T-helper 17 cell (primary cell): ENCODE measurements at places on chromosomes 3 and 15. TPM values are rescaled to one million over a fixed set of nuclear protein-coding genes. Genes with fewer than 3 reads are reported as not detected.

GRCh38 chr3:49165771-49166751 is at the start of gene CCDC71:
CCDC71 (minus strand) TSS chr3:49166331; CDS start chr3:49164208, 2,123 bp downstream.
- peak; percentile 56 for DNase-seq
- peaks cover 20% of the 10 kb centered on the region for H3K4me1 ChIP-seq
- H3K36me3 ChIP-seq, result no peaks in the 10 kb centered on the region
- H3K4me3 ChIP-seq, result peak within 1 kb of the TSS; percentile 96

GRCh38 chr3:159765030-159765859 is 223.4 kb upstream of the IL12A start:
- peaks cover 4% of the 10 kb centered on the region for H3K4me1 ChIP-seq
- no peak for DNase-seq
- peaks cover 67% of the 10 kb centered on the region for H3K27me3 ChIP-seq
- H3K36me3 ChIP-seq, result peaks cover 2% of the 10 kb centered on the region
- peak overlapping the region; percentile 60 for H3K4me3 ChIP-seq
- H3K27ac ChIP-seq, result no peak overlapping the region

- H3K4me1 ChIP-seq, result no peaks in the 10 kb centered on the region
- H3K4me3 ChIP-seq, result no peak overlapping the region
- H3K36me3 ChIP-seq, result no peaks in the 10 kb centered on the region
- H3K27me3 ChIP-seq, result peaks cover 10% of the 10 kb centered on the region
- no peak overlapping the region for H3K27ac ChIP-seq
Observed at GRCh38 chr3:149596134-149596770, 61.6 kb downstream of the WWTR1 start.

DNA sequence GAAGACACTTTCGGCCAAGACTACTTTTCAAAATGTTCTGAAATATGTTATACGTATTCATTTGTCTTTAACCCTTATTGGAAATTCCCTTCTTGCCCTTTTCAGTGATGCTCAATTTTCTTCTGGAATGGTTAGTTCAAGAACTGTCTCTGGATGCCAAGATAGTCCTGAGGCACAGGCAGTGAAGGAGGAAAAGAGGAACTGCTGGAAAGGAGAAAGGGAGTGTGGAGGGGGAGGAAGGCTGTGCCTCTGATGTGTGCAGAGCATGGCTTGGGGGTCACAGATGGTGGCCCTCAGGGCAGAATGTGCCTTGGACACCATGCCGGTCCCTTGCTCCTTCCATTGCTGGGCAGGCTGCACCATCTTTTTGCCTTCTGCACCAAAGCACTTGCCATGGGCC is 73.7 kb downstream of the CEP63 start:
- no peaks in the 10 kb centered on the region for H3K4me1 ChIP-seq
- H3K27me3 ChIP-seq, result no peaks in the 10 kb centered on the region
- no peak overlapping the region for H3K27ac ChIP-seq

DNA sequence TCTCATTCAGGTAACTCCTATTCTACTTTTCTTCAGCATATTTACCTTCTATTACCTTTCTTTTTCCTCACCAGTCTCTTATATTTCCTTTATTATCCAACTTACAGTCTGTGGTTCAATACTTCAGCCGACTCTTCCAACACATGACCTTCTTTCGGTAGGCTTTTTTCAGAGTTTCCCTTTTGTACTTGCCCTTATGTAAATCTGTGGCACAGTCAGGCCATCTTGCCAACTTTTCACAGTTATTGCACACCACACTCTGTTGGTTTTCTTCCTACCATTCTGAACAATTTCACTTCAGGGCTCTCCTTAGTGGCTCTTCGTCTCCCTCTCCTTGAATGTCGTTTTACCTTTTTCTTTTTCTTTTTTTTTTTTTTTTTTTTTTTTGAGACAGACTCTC is 427.8 kb downstream of the LPP start:
- H3K27me3 ChIP-seq, result no peaks in the 10 kb centered on the region
- H3K4me3 ChIP-seq, result no peak overlapping the region
- no peaks in the 10 kb centered on the region for H3K36me3 ChIP-seq
- H3K27ac ChIP-seq, result no peak overlapping the region

The SLC2A2 gene
- not detected for total RNA-seq

The GOLGA6L2 gene
- total RNA-seq, result not detected

The IMPG2 gene
- total RNA-seq, result 0.45 TPM
